ENCODE measurements at places on chromosomes 2 and 18.

- DNase-seq = no peak
Measured at GRCh38 chr2:112087346-112088020, 32.4 kb downstream of the TMEM87B start.

DNA sequence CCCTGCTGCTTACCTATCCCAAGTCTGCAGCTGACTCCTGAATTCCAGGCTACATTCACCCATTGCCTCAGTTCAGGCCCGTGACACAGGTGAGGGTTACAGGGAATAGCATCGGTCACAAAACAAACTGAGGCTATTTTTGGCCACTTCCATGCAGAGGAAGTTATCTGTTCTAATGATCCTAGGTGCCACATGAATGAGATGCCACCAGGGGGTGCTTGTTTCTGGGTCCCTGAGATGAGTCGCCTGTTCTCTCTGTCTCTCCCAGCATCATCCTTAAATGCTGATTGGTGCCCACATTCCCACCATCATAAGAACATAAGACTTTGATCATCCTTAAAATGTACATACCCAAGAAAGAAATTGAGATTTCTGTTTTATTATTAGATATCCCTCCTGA lies 119.0 kb upstream of the CELF4 start:
- no peak for DNase-seq

DNA sequence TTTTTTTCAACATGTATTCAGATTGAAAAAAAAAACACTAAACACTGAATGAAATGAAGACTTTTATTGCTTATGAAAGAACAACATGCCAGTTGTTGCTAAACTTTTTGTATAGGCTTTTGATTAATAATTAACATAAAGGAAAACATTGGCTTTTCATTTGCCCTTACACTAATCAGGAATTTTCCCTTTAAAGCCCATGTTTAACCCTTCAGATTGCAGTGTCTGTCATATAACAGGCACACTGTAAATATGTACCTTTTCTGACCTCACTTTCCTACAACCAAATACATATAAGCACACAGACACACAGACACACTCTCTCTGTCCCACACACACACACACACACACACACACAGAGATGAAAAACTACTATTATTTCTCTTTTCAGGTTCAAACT lies 84.4 kb downstream of the MAP2 start:
- DNase-seq = no peak

- no peak for DNase-seq
Measured at GRCh38 chr18:55119016-55119415, 159.8 kb upstream of the CCDC68 start.

GRCh38 chr18:58464104-58464625 lies 164.7 kb downstream of the ALPK2 start:
- DNase-seq = no peak

- peak; percentile 44 for DNase-seq
Measured at GRCh38 chr2:189300916-189301315, 121.4 kb upstream of the COL5A2 start.

- DNase-seq = no peak
Measured at GRCh38 chr2:23522726-23523372, 137.9 kb downstream of the KLHL29 start.

- DNase-seq = peak; percentile 98
Measured at GRCh38 chr2:28870146-28870891, at the start of gene TRMT61B. TRMT61B (minus strand) TSS chr2:28870309; CDS start chr2:28870277, 32 bp downstream.

DNA sequence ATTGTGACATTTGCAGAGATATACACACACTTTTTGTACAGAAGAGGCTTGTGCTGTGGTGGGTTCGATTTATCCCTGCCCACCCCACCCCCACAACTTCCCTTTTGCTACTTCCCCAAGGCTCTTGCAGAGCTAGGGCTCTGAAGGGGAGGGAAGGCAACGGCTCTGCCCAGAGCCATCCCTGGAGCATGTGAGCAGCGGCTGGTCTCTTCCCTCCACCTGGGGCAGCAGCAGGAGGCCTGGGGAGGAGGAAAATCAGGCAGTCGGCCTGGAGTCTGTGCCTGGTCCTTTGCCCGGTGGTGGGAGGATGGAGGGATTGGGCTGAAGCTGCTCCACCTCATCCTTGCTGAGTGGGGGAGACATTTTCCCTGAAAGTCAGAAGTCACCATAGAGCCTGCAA lies 40.0 kb downstream of the STEAP3 start:
- DNase-seq = no peak

- no peak for DNase-seq
Measured at GRCh38 chr18:8658858-8659485, 46.4 kb upstream of the MTCL1 start.

GRCh38 chr18:44668270-44668975 lies 12.3 kb upstream of the SETBP1 start:
- DNase-seq = no peak

GRCh38 chr2:28665041-28665704 lies 86.5 kb upstream of the PPP1CB start:
- DNase-seq = no peak

GRCh38 chr2:4140281-4140970 lies 437.1 kb downstream of the DCDC2C start:
- DNase-seq = no peak

- no peak for DNase-seq
Measured at GRCh38 chr2:74845991-74846390, 12.1 kb downstream of the HK2 start.

DNA sequence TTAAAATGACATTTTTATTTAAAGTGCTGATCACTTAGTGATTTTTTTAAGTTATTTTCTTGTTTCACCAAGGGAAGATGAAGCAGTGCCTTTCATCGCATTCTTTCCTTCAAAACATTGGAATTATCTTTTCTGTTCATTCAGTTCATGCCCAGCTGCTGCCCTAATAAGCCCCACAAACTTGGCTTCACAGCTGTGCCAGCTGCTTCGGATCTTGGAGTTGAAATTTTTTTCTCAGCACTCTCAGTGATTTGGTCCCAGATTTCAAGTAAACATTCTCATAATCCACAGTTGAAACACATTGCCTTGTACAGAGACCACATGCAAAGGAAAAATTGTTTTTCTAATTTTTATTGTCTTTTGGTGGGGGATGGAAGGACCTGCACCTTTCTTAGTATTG lies 353.3 kb upstream of the LRP1B start:
- no peak for DNase-seq

GRCh38 chr18:22739789-22740188 lies 193.3 kb upstream of the RBBP8 start:
- no peak for DNase-seq

DNA sequence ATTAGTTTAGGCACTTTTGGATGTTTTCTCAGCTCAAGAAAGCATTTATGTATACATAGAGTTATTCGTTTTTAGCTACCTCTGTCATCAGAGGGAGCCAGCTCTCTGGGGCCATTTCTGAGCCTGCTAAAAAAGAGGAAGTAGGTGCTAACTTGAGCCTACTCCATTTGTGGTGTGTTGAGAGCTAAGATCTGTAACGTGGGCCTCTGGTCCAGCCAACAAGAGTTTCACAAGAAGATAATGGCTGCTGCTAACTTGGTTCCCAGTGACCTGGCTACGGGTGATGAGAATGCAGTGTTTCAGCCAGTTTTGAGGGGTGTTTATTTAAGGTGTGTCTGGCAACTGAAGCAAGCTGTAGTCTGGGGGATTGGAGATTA lies 182.5 kb downstream of the PRKCE start:
- DNase-seq = no peak

DNA sequence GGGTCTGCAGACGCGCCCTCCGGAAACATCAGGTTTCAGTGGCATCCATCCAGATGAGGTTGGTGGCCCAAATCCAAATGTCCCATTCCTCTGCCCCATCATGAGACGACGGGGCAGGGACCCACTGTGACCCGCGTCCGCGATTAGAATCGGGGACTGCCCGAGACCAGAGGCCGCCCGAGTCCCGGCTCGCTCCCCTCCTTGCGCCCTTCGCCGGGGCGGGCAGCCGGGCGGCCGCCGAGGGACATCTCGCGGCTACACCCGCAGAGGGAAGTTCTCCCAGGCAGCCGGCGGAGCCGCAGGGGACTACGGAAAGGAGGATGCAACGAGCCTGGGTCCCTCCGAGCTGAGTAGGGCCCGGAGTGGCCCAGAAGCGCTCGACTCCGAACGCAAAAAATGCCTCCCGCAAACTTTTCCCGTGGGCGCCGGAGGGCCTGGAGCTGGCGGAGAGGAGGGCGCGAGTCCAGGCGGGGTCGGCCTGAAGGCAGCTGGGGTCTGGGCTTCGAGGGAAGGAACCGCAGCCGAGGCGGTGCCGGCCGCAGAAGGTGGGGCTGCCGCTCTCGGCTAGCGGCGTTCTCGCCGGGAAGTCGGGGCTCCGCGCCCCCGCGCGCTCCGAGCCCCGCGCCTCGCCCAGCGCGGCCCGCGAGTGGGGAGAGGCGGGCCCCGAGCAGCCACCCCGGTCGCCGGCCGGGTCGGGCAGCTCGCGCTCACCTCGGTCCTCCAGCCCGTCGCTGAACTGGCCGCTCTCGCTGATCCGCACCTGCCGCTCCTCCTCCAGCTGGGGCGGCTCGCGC lies 580 bp downstream of the TMEM163 start:
- DNase-seq = peak; percentile 27

DNA sequence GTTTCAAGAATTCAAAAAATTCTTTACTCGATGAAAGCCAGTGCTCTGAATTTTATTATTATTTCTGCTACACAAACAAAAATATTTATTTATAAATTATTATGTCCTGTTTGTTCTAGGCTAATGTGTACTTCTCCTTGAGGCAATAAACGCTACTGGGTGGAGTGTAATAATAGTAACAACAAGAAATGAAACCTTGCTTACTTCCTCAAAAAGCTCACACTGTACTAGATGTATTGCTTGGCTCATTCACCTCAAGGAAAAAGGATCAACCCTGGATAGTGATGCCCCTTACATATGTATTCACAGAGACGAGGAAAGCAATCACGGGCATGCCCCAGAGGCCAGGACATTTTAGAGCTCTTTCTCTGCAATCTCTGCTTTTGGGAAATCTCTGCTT lies 685.6 kb upstream of the NXPH2 start:
- DNase-seq = no peak

GRCh38 chr2:107322416-107322815 lies 436.4 kb upstream of the ST6GAL2 start:
- DNase-seq = no peak

- DNase-seq = peak; percentile 27
Measured at GRCh38 chr18:23992089-23992940, 22.2 kb upstream of the TTC39C start.

GRCh38 chr2:72778410-72778809 lies 47.4 kb downstream of the EXOC6B start:
- DNase-seq = no peak

GRCh38 chr2:200786423-200786822 lies 25.3 kb upstream of the BZW1 start:
- DNase-seq = no peak

GRCh38 chr2:95329891-95330793 lies 33.0 kb downstream of the KCNIP3 start:
- DNase-seq = no peak

GRCh38 chr18:22734105-22734661 lies 198.9 kb upstream of the RBBP8 start:
- no peak for DNase-seq

- no peak for DNase-seq
Measured at GRCh38 chr18:7452331-7452730, 114.8 kb upstream of the PTPRM start.

GRCh38 chr2:18161681-18162080 lies 283.2 kb downstream of the KCNS3 start:
- no peak for DNase-seq

DNA sequence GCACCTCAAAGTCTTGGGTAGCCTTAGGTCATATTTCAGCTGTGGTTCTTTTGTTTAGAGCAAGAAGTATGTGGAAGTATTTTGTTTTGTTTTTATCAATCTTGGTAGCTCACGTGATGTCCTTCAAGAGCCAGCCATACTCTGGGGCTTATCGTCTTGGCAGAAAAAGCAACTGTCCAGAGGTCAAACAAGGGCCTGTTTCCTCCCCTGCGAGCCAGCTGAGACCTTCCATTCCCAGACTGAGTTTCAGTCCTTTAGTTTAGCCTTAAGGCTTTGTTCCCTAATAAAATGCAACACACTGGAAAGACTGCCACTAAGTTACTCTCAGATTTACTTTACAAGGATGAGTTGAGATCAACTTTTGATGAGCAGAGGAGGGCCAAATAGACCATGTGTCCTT lies 63.5 kb downstream of the TXNL1 start:
- DNase-seq = no peak

DNA sequence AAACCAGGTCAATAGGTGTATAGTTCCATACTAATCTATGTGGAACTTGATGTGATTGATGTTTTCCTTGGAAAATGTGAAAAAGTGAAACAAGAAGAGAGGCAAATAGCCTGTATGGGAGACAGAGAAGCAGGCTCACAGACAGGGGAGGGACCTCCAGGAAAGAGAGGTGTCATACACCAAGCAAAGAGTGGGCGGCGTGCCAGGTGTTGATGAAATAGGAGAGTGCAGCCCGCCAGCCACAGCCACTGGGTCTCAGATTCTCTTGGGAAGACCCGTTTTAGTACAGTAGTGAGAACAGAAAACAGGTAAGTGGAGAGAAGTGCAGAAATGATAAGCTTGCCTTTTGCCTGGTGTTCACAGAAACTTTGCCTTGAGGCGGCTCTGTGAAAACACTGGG lies 301.9 kb downstream of the ZNF407 start:
- DNase-seq = no peak
